Activated CD4-positive, alpha-beta T cell treated with anti-CD3 and anti-CD28 coated beads, Interleukin-10, Interleukin-2, amounts not matched to agents 100 ng/mL and 50 ng/mL, durations not matched to agents 16 hours and 8 hours (primary cell): ENCODE measurements at places on chromosomes 3 and 15.

GRCh38 chr3:125146626-125147490, 65.7 kb downstream of the SLC12A8 start:
- DNase-seq = no peak

DNA sequence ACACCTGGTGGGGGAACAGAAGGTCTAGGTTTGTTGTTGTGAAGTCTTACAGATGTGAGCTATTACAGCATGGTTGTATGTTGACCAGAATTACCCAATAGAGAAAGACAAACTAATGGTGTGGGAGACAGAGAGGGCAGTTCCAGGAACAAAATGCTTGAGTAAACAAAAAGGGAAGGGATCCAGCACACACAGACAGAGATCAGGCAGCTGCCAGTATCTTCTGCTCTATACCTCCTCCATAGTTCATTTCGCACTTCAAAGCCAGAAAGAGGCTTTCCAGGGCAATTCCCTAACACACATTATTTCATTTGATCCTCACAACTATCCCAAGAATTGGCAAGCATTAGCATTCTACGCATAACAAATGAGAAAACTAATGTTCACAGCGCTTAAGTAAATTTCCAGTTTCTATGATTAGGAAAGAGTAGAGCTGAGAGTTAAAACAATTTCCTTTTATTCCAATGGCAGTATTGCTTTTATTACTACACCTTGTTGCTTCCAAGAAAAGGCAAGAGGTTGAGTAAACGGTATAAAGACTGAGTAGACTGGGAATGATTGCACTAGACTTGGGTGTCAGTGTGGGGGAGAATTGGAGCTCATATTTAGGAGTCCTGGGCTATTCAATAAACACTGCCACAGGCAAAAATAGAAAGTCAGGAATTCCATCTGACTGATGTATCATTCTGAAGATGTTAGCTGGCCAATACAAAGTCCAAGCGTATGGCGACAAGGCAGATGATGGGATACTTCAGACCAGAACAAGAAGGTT, 39.7 kb upstream of the ZNF280D start:
- DNase-seq = no peak

- DNase-seq = peak; percentile 29
Measured at GRCh38 chr15:79339588-79340314, 28.8 kb downstream of the TMED3 start.

DNA sequence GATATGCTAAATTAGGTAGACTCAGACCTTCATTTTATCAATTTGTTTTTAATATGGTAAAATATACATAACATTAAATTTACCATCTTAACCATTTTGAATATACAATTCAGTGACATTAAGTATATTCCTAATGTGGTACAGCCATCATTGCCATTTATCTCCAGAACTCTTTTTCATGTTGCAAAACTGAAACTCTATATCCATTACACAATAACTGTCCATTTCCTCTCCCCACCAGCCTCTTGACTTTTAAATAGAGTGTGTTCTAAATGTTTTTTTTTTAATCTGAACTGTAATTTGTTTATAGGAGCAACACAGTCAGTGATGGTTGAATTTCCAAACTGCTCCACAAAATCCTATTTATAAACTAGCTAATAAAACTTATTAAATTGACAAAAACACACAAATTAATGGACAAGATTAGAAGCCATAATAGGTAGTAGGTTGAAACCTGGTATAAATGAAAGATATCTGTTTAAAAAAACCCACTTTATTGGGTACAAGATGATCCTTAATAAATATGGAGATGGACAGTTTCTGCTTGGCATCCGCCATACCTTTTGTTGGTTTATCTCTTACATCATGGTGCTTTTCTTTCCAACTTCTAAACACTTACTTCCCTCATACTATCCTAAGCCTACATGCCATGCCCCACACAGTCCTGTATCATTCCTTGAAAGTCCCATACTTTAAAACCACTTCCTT, 142.4 kb downstream of the ZPLD1 start:
- no peak for DNase-seq

DNA sequence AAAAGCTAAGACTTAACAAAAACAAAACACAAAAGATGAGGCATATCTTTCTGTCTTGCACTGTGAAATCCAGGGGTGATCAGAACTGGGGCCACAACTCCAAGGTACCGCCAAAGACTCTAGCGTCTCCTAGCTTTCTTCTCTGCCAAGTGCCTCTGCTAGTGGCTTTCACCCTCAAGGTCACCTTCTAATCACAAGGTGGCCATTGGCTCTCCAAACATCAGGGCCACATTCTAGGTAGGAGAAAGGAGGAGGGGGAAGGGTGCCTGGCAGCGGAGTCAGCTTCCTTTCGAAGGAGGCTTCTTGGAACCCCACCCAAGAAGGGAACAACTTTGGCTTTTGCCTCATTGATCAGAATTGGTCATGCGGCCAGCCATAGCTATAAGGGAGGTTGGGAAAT, 168.8 kb upstream of the SMAD3 start:
- DNase-seq = no peak
